Ovary (tissue), 10 donors: ENCODE measurements at places on chromosomes 1 and 21. TPM values are rescaled to one million over a fixed set of nuclear protein-coding genes. Genes with fewer than 3 reads are reported as not detected.

Gene S100A6
- 646 TPM for total RNA-seq

Gene NCAM2
- total RNA-seq = 2.3 TPM

Gene CCDC27
- total RNA-seq = not detected

- H3K27ac ChIP-seq = no peak overlapping the region
- no peaks in the 10 kb centered on the region for H3K4me1 ChIP-seq
Observed at GRCh38 chr1:170085091-170085490, 10.6 kb upstream of the KIFAP3 start.
